Right renal pelvis (tissue), 4 donors: ENCODE measurements at places on chromosomes 12 and 14.
A peak's percentile ranks its signal among the peaks of the same experiment; 100 is the strongest.

DNA sequence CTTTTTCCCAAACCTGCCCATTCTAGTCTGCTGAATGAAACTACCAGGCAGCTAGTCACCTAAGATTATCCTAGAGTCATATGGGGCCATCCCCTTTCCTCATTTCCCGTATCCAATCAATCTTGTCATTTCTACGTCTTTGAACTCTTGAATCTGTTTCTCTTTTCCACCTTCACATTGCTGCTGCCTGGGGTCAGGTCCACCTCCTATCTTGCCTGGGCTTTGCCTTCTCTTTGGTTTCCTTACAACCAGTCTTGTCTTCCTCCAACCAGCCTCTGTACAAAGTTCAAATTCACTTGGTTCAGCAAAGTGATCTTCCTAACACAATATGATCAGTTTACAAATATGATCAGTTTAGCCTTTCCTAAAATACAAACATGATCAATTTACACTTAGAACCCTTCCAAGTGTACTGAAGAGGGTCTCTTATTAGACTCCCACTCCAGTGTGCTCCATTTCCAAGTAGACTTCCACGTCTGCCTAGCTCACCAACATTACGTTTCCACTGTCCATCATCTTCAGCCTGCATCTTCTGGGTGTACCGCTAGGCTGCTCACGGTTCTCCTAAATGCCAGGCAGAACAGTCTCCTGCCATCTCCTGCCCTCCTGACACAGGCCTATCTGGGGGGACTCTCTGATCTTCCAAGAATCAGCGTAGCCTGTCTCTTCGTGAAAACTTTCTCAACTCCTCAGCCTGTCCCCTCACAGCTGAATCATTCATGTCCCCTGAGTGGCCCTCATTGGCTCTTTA lies 4.1 kb upstream of the ACVR1B start:
- DNase-seq: no peak

DNA sequence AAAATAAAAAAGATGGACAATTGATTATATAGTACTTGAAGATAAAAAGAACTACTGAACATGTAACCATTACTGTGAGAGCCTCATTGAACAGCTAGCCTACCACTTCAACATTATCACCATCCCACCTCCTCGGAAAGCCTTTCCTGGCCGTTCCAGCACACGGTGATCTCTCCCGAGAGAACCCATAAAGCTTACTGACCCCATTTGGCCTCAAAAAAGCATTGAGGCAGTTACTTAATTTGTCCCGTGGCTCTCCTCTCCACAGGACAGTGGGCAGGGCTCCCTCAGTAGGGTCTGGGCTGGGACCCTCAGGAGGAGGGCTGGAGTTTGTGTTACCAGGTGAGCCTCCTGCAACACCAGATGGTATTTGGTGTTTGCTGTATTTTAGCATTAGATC lies 55.8 kb downstream of the RAB35 start:
- DNase-seq: no peak

DNA sequence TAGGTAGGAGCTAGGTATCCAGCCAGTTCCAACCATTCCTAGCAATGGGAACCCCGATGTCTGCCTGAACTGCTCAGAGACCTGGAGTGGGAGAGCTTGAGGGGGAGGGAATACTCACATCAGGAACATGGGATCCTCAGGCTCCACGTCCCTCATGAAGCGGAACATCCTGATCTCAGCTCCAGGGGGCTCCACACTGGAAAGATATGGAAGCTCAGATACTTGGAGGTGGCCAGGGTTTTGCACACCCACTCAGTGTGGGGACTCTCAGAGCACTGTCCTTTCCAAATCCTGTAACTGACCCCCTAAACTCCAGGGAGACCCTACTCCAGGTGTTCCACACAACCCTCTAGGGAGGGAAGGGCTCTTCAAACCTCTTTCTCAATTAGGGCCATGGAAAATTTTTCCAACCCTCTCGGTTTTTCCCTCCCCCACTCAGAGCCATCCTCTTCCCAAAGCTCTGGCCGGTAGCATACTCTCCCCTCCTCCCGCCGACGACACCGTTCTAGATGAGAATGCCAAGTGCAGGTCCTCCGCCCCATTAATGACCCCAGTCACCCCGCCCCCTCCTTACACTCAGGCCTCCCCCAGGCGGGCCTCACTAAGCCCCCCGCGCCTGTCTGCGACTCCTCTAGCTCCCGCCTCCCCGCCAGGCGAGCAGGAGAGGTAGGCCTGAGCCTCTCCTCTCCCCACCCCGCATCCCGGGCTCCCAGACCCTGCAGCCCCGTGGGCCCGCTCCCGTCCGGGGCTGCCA lies 597 bp downstream of the MLF2 start:
- no peak for DNase-seq

GRCh38 chr12:124940393-124941169 lies 26.1 kb upstream of the UBC start:
- DNase-seq: peak; percentile 76

DNA sequence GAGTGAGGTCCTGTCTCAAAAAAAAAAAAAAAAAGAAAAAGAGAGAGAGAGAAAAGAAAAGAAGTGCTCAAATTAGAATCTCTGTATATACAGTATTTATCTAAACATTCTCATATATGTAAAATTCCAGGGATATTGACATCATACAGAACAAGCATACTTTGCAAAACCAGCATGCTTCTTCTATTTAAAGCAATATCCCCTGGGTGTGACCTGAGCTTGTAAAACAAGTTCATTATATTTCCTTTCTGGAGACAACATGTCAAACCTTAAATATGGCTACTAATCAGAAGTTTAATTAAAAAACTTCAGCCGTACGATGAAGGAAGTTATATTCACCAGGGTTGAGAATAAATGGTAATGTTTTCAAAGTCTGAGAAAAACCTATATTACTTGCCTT lies 175.8 kb upstream of the HMGA2 start:
- DNase-seq: no peak

DNA sequence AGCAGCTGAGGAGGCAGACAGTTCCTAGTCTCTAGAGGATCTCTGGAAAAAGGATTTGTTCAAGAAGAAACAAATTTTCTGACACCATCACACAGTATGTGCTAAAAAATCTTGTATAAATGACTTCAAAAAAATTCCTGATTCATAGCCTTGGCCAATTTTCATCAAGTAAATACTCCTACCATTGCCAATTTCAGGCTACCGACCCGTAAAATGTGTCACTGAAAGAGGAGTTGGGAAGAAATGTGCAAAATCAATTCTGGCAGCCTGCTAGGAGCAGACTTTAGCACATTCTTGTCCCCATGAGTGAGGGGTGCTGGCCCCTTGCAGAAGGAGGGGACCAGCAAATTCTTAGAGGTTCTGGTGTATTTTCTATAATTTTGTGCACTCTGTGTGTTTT lies 109.4 kb downstream of the TMEM30B start:
- no peak for DNase-seq

DNA sequence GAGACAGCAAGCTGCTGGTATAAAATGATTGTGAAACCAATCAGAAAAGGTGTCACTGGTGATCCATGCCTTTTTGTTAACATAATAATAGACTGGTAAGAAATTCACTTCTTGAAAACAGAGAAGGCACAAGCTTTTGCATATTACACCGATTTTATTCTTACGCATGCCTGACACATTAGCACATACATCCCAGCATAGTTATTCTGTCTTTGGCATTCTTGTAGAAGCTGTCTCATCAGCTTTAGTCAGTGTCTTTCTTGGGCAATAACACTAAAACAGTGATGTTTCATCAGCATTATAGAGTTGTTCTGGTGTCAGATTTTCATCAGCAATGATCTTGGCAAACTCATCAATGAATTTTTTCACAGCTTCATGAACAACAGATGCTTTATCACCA lies 283.4 kb upstream of the TMTC1 start:
- no peak for DNase-seq

DNA sequence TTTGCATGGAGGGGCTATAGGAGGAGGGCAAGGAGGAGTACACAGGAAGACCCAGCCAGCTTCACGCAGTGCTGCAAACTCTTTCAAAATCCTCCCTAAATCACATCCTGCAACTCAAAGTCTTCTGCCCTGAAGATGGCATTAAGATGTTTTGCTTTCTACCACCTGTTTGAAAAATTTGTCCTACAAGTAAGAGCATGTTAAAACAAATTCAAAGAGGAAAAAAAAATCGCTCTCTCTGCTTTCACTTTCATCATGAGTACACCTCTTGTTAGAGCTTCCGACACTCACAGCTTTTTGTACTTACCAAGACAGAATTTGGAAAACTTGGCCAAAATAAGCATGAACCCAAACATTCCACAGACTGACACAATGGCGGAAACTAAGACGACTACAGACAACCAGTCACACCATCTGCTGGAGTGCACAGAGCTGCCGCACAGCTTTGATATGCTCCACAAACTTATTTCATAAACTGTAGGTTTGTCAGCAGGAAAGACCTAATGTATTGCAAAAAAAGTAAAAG lies 21.3 kb downstream of the GCH1 start:
- DNase-seq: no peak

- no peak for DNase-seq
Observed at GRCh38 chr14:25298238-25298637, 248.3 kb upstream of the STXBP6 start.

DNA sequence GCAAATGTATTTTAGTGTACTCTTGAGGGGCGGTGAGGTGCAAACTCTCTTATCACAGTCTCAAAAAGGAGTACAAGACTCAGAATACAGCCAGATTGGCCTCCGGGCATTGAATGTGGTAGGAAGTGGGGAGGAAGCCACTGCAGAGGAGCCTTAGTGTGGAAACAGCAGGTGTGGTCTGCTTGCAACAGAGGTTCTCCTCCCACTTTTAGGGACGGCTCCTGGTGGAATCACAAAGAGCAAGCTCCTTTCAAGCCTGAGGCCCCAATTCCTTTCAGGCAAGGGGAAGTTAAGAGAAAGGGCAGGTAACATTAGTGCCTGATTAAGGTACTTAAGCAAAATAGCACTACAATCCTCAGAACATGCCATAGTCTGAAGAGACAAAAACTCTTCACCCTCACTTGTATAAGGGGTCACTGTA lies 23.7 kb upstream of the SLC2A3 start:
- no peak for DNase-seq

DNA sequence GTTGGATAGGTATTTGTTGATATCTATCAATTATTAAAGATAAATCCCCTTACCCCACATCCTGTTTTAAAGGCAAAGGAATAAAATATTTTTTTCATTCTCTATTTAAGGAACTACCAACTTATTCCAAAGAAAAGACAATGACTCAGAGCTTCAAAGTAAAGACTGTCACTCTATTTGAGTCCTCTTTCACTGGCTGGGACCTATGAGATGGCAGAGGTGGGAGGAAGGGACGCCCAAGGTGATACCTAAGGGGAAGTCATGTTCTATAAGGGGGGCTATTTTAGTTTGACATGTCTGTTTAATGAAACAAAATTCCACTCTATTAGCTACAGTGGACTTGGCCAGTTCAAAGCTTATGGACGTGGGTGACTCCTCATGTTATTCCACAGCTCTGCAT lies 209.6 kb downstream of the CALM1 start:
- no peak for DNase-seq

GRCh38 chr12:43887397-43887796 lies 51.5 kb downstream of the TMEM117 start:
- DNase-seq: no peak

GRCh38 chr12:108207791-108208730 lies 79.0 kb downstream of the WSCD2 start:
- no peak for DNase-seq

- DNase-seq: no peak
Observed at GRCh38 chr12:4353785-4354208, 25.7 kb downstream of the FGF23 start.

- DNase-seq: no peak
Observed at GRCh38 chr12:76199808-76200207, 115.3 kb upstream of the NAP1L1 start.

DNA sequence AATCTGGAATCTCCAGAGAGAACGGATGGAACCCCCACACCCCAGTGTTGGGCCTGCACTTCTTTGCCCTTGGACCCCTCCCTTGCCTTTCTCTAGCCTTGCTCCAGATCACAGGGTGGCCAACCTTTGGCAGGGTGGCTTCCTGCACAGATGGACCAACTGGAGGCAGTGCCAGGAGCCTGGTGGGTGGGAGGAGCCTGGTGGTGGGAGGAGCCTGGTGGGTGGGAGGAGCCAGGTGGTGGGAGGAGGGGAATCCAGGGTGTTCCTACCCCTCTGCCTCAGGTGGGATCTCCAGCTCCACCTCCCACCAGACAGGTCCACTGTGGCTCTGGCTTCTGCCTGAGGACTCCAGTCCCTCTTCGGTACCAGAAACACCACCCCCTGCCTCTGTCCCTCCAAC lies 15.0 kb upstream of the ORAI1 start:
- no peak for DNase-seq
